Fibroblast of skin of abdomen (primary cell): ENCODE measurements at places on chromosomes 6 and 20.

- DNase-seq: no peak
These were observed 92.1 kb downstream of the RNF217 start for GRCh38 chr6:125054331-125054730.

DNA sequence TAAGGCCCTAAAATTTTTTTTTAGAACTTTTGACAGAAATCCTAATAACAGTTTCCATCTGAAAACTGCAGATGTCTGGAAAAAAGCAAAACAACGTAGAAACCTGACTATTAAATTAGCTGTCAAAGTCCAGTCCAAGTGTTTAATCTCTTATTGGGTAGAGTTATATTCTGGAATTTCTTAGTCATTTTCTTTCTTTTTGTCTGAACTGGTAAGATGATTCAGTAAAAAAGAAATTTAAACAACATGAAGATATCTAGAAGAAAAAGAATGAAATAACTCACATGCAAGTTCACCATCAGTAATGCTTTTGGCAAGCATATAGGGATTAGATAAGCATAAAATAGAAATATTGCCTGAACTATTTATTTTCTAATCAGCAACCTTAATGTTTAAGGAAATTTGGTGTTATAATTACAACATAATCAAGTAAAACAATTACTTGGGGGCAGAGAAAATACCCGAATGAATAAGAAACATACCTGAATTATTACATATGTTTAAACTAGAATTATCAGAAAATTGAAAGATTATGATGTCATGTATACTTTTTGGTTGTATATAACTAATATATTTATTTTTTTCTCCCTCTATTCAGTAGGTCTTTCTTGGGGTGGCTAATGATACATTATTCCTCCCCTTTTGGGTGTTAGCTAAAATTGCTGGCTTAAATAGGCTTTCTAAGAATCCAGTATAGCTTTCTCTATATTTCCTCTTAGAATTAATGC is 51.1 kb downstream of the FAM83B start:
- DNase-seq: peak; percentile 60

DNA sequence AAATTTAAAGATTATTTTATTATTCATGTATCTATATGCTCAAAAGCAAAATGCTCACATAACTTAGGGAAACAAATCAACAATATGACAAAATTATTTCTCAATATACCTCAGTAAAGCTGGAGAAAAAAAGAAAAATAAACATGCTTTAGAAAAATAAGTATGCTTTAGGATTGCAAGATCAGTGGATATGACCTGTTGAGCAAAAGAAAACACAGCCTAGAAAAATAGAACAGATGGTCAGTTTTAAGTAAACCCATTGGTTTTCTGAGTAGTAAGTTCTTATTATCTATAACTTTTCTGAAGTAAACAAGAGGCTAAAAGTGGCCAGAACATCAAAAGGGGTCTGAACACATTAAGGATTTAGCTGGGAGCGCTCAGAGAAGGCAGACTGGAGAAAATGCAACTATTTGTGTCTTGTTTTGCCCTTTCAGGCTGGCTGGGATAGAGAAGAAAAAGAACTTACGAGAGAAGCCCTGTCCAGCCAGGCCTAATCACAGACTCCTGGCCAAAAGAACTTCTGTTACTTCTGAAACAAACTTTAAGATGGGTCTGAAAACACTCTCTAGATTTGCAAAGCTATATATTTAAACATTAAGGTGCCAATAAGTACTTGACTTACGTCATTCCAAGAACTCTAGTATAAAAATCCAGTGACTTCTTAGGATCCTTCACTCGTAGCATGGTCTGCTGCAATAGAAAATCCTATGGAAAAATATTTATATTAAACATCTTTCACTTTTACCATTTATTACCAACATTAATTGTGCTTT is 16.5 kb downstream of the GLO1 start:
- DNase-seq: no peak

DNA sequence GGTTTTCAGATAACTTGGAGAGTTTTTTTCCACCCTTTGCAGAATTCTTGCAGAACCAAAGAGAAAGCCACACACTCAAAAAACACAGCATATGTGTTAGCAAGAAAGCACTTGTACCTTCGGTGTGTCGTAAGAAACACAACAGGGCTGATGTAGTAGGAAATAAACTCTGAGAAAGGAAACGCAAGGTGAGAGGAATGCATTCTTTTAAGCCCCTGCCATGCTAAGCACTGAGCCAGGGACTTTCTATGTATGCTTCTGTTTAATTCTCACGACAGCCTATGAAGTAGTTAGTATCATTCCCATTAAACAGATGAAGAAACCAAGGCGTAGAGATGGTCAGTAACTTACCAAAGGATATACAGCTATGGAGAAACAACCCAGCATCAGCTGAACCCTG is 23.1 kb downstream of the NEDD9 start:
- DNase-seq: no peak

DNA sequence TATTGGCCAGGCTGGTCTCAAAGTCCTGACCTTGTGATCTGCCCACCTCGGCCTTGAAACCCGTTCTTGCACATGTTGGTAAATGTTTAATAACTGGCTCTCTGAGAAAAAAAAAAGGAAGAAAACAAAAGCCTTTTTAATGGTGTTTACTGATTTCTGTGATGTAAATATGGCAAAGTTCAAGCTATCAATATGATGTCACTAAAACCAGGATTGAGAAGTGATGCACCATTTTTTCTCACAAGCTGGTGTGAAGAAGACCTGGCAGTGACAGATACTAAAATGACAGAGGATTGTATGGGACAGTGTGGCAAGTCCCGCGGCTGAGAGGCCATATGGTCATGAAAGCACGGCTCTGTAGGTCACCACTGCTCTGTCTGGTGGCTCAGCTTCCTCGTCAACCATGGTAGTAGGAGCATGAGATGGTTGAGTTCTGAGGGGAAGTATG is 196.3 kb upstream of the SUPT3H start:
- DNase-seq: no peak

DNA sequence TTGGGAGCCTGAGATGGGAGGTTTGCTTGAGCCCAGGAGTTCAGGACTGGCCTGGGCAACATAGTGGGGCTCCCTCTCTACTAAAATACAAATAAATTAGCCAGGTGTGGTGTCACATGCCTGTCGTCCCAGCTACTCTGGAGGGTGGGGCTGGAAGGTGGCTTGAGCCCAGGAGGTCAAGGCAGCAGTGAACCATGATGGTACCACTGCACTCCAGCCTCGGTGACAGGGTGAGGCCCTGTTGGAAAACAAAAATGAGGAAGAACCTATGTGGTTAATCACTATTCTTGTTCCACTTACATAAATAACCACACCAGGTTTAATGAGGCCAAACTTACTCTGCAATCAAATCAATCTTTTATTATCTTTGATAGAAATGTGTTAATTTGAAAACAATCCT is 5.4 kb downstream of the PPDPF start:
- no peak for DNase-seq

DNA sequence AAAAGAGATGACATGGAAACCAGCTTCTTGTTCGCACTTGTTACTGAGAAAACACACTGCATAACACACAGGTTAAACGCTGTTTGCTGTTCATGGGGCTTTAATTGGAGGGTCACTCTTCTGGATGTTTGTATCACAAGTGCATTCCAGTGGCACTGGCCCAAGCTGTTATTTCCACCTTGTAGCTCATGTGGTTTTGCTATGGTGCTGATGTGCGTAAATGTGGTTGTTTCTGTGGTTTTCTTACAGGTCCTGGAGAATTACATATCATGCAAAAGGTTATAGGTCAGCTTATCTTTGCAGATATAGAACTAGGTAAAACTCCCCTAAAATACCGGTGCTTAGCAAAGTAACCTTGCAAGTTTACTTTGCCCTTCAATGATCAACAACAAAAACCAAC is 89.3 kb upstream of the AHI1 start:
- peak; percentile 6 for DNase-seq

DNA sequence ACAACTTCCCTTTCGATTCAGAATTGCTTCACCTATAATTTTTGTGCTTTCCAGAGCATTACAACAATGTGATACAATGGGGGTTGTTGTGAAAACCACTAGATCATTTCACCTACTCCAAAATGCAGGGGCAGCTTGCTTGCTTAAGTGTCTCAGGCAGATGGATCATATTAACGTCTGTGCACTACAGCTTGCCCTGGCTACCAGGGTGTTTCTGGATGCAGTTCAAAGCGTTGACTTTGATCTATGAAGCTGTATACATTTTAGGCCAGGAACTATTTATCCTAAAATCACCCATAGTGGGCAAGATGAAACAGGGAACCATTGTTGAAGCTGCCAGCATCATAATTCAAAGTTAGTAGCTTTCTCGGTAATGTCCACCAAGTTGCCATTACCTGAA is 339.5 kb upstream of the HSF2 start:
- peak; percentile 27 for DNase-seq

DNA sequence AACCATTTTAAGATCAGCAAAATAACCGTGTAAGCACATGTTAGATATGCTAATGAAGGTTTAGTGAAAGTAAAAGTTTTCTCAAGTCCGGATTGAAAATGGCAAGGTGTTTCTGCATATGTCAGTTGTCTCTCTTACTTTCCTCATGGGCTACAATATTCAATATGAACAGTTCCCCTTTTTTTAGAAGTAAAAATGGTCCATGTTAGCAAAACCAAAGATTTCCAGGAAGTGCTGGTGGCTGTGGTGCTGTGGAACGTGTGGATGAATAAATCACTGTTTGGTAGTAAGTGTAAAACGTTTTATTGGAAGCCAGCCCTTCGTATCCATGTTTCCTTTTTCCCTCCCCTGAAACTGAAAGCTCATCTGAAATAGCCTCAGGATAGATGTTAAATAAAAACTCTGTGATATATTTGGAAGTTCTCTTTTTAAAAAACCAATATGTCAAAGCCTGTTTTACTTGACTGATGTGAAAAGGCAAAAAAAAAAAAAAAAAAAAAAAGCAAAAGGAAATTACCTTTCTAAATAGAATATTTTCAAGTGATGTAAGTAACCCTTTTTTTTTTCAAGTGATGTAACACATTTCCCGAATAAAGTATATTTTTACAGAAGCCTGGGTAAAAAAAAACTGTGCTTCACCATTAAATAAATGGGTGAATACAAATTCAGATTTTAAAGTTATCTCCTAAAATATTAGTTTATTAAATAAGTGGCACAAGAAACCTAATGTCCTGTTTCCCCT is 41.9 kb downstream of the PLEKHG1 start:
- DNase-seq: peak; percentile 9
